IPS-NIHi11 (cell line): ENCODE measurements at places on chromosomes 1 and 21.

DNA sequence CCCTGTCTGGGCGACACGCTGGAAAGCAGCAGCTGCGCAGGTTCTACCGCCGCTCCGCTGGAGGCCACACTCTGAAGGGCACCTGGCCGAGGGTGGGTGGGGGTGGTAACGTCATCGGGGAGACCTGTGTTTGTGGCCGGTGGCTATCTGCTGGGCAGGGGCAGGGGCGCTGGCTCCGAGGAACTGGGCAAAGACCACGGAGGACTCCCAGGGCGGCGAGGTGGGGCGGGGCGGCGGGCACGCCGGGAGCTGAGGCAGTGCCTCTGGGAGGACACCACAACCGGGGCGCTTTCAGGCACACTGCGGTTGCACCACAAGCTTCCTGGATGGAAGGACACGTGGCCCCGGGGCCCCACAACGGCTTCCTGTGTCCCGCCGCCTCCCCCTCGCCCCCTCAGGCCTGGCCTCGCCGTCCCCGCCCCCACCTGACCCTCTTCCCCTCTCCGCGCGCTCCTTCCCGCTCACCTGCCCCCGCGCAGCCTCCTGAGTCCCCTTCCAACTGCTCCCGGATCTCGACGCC lies 3.3 kb upstream of the DENND2D start:
- peak; percentile 73 for DNase-seq

DNA sequence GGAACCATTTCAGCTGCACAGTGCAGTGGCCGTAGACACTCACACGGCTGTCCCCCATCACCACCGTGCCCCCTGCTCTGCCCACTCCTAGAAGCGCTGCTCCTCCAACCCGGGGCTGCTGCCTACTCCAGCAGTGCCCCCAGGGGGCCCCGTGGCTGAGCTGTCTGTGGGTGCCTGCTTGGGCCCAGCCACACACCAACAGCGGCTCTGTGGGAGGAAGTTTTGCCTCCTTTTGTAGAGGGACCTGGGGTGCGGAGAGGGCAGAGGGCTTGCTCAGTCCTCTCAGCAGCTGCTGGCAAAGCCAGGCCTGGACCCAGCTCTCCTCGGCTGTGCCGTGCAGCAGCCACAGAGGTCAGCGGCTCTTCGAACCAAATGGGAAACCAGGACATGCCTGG lies 11.4 kb upstream of the LRRC3 start:
- peak; percentile 10 for DNase-seq

- DNase-seq, result no peak
Measured at GRCh38 chr1:27638805-27639204, 3.8 kb upstream of the FGR start.

- no peak for DNase-seq
Measured at GRCh38 chr1:199701726-199702125, 325.8 kb upstream of the NR5A2 start.

DNA sequence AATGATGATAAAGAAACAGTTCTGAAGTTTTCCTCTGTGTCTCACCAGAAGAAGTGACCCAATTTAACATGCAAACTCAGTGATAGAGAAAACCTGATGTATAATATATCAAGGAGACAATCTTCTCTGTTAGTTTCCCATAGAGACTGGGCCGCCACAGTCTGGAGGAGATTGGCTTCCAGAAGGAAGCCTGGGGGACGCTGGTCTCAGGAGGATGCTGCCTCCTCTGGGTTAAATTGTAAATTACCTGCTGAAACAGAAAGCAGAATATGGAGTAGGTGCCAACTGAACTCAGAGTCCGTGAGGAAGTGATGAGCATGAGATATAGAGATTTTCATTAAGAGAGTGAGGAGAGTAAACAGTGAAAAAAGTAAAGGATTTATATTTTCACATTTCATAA lies 15.8 kb downstream of the OR14I1 start:
- DNase-seq, result no peak
